ENCODE measurements at places on chromosomes 13 and 19.

DNA sequence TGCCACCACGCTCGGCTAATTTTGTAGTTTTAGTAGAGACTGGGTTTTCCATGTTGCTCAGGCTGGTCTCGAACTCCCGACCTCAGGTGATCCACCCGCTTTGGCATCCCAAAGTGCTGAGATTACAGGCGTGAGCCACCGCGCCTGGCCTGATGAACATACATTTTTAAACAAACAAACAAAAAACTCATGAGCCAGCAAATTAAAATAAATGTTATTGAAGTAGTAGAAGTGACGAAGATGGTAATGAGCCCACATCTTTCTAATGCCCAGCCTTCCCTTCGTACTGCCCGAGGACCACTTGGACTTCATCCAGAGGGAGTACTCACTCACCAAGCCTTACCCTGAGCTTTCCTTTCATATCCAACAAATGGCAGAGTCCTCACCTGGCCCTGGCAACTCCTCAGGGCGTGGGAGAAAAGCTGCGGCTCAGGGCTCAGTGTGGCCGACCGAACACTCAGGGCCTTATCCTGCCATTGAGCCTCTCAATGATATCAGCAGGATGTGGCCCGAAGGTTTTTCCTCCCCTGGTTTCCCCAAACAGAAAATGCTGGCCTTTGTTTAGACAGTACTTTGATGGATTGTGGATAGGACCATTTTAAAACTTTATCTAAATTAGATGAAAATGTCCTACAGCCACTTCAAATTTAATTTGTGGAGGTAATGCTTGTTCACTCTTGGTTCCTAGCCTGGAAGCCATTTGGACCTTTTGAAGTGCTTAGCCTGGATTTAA is 22.8 kb upstream of the ABCC4 start:
- no peak for DNase-seq

DNA sequence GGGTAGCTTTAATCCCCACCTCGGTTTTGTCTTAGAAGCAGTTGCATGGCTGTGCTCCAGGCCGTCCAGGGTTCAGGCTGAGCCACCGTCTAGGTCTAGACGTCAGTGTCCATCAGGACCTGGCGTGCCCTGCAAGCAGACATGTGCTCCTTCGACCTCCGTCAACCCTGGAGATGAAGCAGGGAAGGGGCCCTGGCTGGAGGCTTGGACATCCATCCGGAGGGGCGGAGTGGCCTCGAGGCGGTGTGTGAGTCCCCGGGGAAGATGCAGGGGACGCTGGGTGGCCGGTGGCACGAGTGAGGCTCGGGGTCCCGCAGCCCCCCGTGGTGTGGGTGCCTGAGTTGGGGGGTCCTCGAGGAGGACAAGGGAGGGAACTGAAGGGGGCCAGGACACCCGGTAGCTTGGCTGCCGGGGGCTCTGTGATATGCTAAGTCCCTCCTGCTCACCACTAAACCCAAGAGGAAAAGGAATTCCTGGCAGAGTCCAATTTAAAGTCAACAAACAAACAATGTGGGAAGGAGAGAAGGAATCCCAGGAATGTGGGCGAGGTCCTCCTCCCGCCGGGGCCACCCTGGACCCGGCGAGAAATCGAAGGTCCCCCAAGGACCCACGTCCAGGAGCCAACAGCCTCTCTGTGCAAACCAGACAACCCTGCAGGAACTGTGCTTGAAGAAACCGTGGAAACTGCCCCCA is 14.9 kb upstream of the PTBP1 start:
- no peak for DNase-seq

DNA sequence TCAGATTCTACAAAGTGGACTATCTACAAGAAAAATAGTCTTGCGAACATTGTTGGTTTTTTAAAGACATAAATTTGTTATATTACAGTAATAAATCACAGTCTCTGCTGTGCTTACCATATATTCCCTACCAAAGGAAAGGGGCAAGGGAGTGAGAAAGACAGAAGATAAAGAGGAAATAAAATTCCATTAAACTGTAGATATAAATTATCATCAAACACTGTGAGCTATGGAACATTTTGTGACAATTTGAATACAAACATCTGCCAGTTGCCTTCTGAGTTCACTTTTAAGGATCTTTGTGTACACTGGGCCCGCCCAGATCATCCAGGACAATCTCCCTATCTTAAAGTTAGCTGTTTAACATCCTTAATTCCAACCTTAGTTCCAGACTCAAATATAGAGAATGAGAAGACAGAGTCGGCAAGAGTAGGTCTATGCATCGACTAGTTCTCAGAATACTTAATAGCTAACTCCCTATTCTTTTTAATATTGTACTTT is 122.8 kb downstream of the NUFIP1 start:
- DNase-seq, result no peak

GRCh38 chr19:23718802-23719201 is 31.8 kb upstream of the ZNF675 start:
- DNase-seq, result no peak

DNA sequence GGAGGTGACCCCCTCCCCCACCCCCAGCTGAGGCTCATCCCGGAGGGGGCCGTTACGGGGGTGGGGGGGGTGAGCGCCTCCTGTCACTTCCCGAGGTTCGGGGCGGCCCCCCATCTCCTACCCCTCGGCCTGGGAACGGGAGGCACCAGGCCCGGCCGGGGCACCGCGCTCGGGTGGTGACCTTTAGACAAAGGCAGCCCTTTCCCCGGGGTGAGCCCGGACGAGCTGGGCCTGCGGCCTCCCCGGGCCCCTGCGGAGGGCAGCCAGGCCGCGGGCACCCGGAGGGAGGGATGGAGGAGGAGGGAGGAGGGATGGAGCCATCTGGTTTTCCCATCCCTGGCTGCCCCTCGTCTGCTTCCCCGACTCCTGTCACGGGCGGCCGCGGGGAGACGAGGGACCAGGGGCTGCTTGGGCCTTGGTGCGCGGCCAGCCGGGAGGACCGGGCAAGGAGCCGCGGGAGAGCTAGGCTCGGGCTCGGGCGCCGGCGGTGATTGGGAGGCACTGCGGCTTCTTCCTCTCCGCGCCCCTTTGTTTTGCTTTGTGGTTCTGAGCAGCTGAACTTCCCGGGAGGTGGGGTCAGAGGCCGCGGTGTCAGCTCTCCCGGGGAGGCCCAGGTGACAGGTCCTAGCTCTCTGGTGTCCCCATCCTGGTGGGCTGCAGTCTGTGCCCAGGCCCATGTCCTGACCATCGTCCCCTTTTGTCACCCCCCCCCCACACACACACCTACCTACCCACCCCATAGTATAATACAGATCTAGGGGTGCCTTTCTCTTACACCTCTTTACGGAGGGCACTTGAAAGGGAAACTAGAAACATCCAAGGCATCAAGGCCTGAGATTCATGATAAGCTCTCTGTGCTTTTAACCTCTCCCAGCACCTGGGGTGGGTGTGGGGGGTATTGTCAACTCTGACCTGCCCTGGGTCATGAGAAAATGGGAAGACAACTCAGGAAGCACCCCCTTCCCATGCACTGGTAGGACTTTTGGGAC is 1.3 kb downstream of the BICRA start:
- DNase-seq, result peak; percentile 62

DNA sequence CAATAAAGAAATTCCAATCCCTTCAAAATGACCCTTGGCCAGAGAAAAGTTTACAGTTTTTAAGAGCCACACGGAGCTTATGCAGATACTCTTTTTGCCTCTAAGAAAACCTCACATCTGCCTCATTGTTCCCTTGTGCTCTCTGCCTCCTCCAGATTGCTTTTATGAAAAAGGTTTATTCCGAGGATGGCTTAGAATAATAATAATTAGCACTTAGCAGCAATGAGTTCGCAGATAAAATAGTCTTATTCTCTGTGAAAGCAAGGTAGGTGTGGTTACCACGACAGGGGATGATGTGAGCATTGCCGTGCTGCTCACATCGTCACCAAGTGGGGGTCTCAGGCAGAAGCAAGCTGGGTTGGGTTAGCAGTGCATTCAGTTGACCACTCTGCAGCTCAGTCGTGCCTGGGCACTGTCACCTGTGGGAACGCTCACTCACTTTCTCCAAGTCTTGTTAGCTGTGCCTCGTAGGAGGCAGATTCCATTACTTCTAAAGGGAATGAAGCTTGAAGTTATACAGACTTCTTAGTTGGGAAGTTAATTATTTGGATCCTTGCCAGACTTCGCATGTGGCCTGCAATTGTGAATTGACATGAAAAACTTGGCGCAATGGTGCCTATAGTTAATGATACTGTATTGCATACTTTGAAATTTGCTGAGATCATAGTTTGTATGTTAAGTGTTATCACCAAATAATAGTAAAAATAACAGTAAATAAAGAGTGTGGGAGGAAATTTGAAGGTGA is 157.2 kb downstream of the MYO16 start:
- DNase-seq, result no peak

GRCh38 chr19:543910-544608 is at the start of gene GZMM:
TSS of gene GZMM (plus strand) at chr19:544053. CDS start at chr19:544072, 19 bp downstream.
- peak; percentile 88 for DNase-seq

GRCh38 chr13:50229960-50230661 is 214.9 kb downstream of the KCNRG start:
- DNase-seq, result no peak
